ENCODE measurements at places on chromosomes 13 and 19. TPM values are rescaled to one million over a fixed set of nuclear protein-coding genes. Genes with fewer than 3 reads are reported as not detected.

SMIM44 gene
- not detected for total RNA-seq

CYP2A6 gene
- not detected for total RNA-seq

IGSF23 gene
- not detected for total RNA-seq

APC2 gene
- 276 TPM for total RNA-seq

B3GNT3 gene
- total RNA-seq = not detected

SMARCA4 gene
- total RNA-seq = 187 TPM

PPM1N gene
- 0.94 TPM for total RNA-seq

ACP7 gene
- not detected for total RNA-seq

ELAVL3 gene
- total RNA-seq = 198 TPM

PSG2 gene
- total RNA-seq = not detected

TTC9B gene
- total RNA-seq = 41.6 TPM

CLEC11A gene
- total RNA-seq = 2.5 TPM

SPACA4 gene
- not detected for total RNA-seq

CGB5 gene
- total RNA-seq = not detected

CD37 gene
- total RNA-seq = 0.94 TPM

DPF1 gene
- total RNA-seq = 47.0 TPM

AP1M1 gene
- total RNA-seq = 53.8 TPM

CLC gene
- not detected for total RNA-seq

PVR gene
- 55.7 TPM for total RNA-seq

Measured in parietal lobe (tissue), 2 donors.